H1 (cell line): ENCODE measurements at places on chromosomes 13 and 19. TPM values are rescaled to one million over a fixed set of nuclear protein-coding genes. Genes with fewer than 3 reads are reported as not detected.

The RNU6-9 gene
- not detected in 2 replicates for polyA plus RNA-seq

DNA sequence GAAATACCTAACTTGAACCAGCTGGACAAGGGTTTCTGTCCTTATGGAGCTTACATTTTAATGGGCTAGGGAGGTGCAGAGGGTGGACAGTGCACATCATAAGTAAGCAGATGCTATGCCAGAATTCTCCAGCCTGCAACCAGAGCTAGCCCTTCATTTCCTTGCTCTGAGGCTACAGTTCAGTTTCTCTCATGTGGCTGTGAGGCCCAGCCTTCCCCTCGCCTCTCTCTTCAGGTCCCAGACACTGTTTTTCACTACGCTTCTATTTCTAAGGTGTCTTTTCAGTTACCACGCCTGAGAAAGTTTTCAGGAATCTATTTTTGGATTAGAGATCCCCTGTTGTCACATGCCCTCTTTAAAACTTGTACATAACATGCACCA lies 141.9 kb downstream of the PCCA start:
- no peaks in the 10 kb centered on the region for H3K27me3 ChIP-seq
- no peak overlapping the region for H3K4me3 ChIP-seq
- no peak for DNase-seq
- peaks cover 7% of the 10 kb centered on the region; the same call in 1 of the 2 replicates for H3K4me1 ChIP-seq
- no peaks in the 10 kb centered on the region for H3K36me3 ChIP-seq

GRCh38 chr13:114101358-114102130 lies 30.9 kb downstream of the RASA3 start:
- H3K27me3 ChIP-seq = no peaks in the 10 kb centered on the region
- peaks cover 4% of the 10 kb centered on the region; the same call in 1 of the 2 replicates for H3K4me1 ChIP-seq
- no peak for DNase-seq
- H3K36me3 ChIP-seq = no peaks in the 10 kb centered on the region

DNA sequence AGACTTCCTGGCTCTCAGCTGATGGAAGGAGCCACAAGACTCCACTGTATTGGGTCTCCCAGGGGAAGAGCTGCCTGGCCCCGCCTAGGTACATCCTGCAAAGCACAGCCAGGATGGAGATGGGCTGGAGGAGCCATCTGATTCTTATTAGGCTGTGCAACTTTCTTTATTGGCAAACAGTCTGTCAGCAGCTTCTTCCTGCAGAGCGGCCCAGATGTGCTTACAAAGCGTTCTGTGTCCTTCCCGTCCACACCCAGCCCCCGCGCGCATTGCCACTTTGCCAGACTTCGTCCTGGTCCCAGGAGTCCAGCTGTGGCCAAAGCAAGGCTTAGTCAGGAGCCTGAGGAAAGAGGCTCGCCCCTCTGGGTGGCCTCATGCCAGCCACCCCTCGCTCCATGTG lies 409.3 kb downstream of the ZNF536 start:
- no peaks in the 10 kb centered on the region for H3K4me1 ChIP-seq
- no peak for DNase-seq
- no peaks in the 10 kb centered on the region for H3K27me3 ChIP-seq
- H3K4me3 ChIP-seq = no peak overlapping the region
- no peak overlapping the region for H3K27ac ChIP-seq
- H3K36me3 ChIP-seq = no peaks in the 10 kb centered on the region

- H3K4me1 ChIP-seq = no peaks in the 10 kb centered on the region
- H3K36me3 ChIP-seq = no peaks in the 10 kb centered on the region
- H3K27me3 ChIP-seq = peaks cover 36% of the 10 kb centered on the region
- no peak overlapping the region for H3K4me3 ChIP-seq
- H3K27ac ChIP-seq = no peak overlapping the region
Observed at GRCh38 chr19:2306281-2306806, 1.6 kb downstream of the LINGO3 start.

DNA sequence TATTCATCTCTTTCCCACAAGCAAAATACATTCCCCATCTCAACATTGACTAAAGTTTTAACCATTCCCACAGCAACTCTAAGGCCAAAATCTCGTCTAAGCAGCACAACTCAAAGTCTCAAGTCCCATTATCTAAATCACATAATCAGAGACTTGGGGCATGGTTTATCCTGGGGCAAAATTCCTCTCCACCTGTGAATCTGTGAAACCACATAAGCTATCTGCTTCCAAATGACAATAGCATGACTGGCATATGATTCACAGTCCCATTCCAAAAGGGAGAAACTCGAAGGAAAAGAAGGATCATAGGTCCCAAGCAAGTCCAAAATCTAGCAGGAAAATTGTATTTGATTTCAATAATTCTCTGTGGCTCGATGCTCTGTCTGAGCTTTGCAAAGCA lies 73.0 kb downstream of the ANKRD10 start:
- no peak overlapping the region for H3K27ac ChIP-seq
- H3K36me3 ChIP-seq = no peaks in the 10 kb centered on the region
- DNase-seq = no peak
- H3K4me1 ChIP-seq = no peaks in the 10 kb centered on the region
- H3K4me3 ChIP-seq = no peak overlapping the region
- H3K27me3 ChIP-seq = no peaks in the 10 kb centered on the region

GRCh38 chr13:47484548-47484947 lies 516.5 kb downstream of the SUCLA2 start:
- H3K27me3 ChIP-seq = no peaks in the 10 kb centered on the region
- no peak for DNase-seq
- H3K4me3 ChIP-seq = no peak overlapping the region
- no peaks in the 10 kb centered on the region for H3K36me3 ChIP-seq
- no peaks in the 10 kb centered on the region for H3K4me1 ChIP-seq

DNA sequence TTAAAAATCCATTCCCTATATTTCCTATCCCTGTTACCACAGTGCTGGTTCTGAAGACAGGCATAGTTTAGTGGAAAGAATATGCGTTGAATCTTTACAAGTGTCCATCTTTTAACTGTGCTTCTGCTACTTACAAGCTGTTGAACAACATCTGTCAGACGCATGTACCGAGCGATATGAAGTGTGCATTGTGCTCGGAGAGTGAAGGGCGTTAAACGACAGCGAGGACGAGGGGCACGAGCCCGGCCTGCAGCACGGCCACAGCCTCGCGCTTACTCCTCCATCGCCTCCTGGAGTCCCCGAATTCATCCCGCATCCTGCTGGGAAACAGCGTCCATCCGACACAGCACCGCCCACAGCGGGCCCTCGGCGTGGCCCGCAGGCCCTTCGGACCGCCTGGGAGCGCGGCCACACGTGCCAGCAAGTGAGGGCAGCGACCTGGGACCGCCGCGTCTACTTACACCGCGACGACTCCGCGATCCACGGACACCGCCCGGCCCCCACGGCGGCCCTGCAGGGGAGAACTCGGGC lies 514 bp downstream of the PCID2 start:
- DNase-seq = no peak
- H3K4me3 ChIP-seq = peak overlapping the region; percentile 85
- no peaks in the 10 kb centered on the region; the same call in 1 of the 2 replicates for H3K36me3 ChIP-seq

The TGFBR3L gene
- polyA plus RNA-seq = 3.1 and 8.9 TPM in 2 replicates
